HuH-7.5 (cell line): ENCODE measurements at places on chromosomes 4 and X.

GRCh38 chr4:39348371-39349315 lies 17.5 kb downstream of the RFC1 start:
- no peak for DNase-seq

- no peak for DNase-seq
Measured at GRCh38 chr4:168451744-168452390, 28.4 kb downstream of the DDX60L start.

GRCh38 chrX:154430916-154431315 lies 2.4 kb downstream of the ATP6AP1 start:
- DNase-seq, result no peak

DNA sequence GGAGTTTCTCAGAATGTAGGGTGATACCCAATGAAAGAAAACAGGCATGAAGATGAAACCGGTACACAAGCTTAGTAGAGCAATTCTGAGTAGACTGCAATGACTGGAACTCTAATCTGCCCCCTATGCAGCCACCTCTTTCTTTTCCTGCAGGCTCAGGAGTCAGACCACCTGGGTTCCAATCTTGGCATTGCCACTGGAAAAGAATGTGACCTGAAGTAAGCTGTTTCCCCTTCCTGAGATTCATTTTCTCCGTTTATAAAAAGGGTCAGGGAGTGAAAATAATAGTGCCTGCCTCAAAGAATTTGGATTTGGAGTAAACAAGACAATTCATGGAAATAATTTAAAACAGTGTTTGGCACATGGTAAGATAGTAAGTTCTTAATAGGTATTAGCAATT lies 1464.0 kb downstream of the PCDH7 start:
- DNase-seq, result no peak

- DNase-seq, result no peak
Measured at GRCh38 chr4:16045687-16046086, 38.1 kb downstream of the PROM1 start.

GRCh38 chr4:151553874-151554273 lies 144.9 kb downstream of the FHIP1A start:
- no peak for DNase-seq

GRCh38 chrX:136199365-136199764 lies 51.8 kb downstream of the MAP7D3 start:
- DNase-seq, result no peak

DNA sequence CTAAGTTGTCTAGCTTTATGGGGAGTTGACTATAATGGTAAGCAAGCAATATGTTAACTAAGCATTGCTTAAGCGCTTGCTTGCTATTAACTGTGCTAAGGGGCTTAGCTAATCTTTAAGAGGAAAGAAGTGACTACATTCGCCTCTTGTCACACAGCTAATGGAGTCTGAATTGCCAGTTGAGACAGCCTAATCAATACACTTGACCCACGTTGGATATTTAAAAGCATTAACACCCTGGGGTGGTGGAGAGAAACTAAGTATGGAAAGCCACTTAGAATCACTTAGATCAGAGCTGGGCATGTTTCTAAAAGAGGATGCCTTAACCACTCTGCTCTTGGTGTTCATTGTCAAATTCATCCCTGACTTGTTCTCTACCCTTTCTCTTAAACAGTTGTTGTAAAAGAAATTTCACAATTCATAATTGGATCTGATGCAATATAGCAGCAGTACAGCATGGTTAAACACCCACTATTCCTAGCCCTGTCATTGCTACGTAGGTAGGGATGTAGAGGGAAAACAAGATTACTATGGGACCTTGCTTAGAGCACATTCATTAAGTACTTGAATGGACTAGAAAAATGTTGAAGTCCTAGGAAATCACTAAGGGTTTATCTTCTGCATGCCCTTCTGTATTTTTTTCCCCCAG lies 3.5 kb downstream of the ZAR1 start:
- DNase-seq, result no peak

DNA sequence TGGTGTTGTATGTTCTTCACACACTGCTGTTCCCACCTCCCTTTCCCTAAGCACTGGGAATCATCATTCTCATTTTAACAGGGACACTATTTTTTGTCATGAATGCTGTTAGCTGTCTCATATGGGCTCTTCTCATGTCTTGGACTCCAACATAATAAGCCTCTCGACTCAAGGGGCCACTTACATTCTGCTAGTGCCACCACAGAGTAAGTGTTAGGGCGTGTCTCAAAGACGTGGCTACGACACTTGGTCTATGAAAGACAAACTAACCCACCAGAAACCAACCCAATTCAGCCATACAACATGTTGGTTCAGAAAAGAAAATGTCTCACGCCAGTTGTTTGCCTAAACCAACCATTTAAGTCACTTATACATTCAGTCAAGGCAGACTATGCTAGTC lies 32.2 kb downstream of the SEL1L3 start:
- no peak for DNase-seq

DNA sequence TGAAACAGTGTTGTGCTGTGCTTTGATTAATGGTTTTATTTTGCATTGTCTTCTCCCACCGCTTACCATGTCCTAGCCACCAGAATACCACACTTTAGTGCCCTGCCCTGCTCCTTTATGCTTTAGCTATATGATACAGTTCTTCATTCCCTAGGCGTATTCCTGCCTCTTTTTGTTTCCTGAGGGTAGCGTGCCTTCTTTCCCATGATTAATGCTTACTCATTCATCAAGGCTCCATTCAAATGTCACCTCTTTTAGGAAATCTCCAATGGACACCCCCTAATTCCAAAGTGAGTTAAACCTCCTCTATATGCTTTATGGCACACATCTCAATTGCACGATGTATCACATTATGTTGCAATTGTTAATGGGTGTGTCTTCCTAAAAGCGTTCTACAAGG lies 46.3 kb downstream of the SPANXD start:
- no peak for DNase-seq

GRCh38 chr4:107734120-107734519 lies 14.1 kb upstream of the PAPSS1 start:
- DNase-seq, result no peak

GRCh38 chr4:131638781-131639180 lies 1510.3 kb upstream of the PCDH10 start:
- DNase-seq, result no peak

DNA sequence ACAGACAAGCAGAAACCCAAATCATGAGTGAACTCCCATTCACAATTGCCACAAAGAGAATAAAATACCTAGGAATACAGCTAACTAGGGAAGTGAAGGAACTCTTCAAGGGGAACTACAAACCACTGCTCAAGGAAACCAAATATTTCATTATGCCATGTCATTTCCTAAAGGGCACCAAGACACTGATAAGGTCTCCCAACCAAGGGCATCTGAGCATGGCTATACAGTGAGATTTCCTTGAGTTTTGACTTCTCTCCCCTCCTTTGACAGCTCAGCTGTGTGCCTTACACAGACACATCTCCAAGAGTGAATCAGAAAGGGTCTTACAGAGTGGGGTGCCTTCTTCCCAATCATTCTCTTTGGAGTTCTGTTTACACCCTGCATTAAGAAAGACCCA lies 40.4 kb downstream of the PCDH7 start:
- DNase-seq, result no peak

DNA sequence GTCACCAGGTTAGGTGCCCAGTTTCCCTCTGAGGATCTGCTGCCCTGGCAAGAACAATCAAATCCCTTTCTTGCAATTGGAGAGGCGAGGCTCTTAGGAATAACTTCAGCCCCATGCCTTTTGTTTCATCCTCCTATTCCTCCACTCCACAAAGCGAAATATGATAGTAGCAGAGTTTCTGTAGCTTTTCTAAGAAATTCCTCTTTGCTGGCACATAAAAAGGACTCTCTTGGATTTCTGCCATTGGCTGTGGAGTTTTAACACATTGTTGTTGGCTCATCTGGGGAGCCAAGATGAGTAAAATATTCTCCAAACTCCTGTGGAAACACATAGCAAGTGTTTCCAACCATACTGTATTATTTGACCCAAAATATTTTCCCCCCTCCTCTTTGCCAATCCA lies 11.0 kb upstream of the ADGRG2 start:
- DNase-seq, result no peak

DNA sequence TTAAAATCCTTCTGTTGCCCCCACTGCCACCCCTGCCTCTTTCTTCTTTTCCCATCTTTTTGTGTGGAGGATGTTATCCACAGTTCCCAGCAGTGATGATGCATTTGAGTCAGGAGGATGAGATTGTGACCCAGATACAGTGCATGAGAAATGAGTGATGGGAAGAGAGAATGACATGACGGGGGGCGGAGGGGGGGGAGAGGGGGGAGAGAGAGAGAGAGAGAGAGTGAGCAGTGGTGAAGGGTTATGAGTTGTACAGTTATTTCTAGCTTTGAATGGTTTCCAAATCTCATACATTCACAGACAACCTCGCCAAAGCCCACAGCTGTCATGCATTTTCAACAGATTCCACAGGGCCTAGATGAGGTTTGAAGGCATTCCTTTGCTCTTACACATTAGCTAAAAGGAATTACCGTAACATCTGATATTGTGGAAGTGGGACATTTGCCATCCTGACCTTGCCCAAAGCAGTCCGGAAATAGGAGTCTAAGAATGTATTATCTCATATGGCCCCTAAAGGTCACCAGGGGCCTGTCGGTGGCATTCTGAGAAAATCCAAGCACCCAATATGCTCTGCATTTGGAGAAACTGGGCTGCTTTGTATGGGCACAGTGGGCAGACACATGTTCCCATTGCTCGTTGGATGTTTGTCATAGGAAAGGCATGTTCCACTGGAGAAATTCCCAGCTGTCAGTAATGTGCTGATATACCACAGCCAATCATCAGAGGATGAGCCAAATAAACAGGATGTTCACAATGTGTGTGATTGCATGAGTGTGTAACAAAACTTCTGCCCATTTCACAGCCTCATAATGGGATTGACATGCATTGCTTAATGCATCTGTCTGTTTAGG lies 435.8 kb downstream of the SPRY1 start:
- no peak for DNase-seq

DNA sequence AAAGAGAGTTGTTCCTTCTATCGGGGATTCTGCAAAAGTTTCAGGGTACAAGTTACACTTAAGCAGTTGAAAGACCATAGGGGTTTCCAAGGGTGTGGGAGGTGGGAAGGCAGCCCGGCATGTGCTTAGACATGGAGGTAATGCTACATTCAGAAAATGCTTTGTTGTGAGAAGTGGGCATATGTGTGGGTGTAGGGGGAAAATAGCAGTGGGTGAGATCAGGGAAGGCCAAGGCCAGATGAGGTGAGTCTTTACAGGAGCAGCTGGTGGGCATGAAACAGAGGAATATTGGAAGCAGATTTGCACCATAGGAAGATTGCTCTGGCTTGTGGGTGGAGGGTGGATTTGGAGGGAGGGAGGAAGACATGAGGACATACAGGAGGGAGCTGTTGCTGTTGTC lies 8.3 kb downstream of the CYTL1 start:
- DNase-seq, result no peak

GRCh38 chr4:36313301-36313700 lies 31.9 kb downstream of the DTHD1 start:
- DNase-seq, result no peak

- no peak for DNase-seq
Measured at GRCh38 chrX:113522814-113523213, 682.2 kb upstream of the AMOT start.

DNA sequence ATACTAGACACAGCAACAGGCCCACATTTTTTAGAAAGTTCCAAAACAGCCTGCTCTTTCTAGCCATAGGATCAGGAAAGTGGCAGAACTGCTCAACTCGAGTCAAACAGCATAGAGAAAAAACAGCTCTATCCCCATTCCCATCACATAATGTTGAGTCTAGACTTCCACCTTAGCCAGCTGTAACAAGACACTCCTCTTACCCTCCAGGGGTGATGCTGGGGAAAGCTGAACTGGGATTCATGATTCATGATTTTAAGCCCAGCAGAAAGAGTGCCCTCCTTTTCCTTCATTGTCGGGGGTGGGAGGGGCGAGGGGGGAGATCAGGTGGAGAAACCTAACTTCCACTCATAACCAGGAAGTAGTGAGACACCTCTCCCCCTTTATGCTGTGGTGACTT lies 86.1 kb downstream of the CENPC start:
- DNase-seq, result no peak

DNA sequence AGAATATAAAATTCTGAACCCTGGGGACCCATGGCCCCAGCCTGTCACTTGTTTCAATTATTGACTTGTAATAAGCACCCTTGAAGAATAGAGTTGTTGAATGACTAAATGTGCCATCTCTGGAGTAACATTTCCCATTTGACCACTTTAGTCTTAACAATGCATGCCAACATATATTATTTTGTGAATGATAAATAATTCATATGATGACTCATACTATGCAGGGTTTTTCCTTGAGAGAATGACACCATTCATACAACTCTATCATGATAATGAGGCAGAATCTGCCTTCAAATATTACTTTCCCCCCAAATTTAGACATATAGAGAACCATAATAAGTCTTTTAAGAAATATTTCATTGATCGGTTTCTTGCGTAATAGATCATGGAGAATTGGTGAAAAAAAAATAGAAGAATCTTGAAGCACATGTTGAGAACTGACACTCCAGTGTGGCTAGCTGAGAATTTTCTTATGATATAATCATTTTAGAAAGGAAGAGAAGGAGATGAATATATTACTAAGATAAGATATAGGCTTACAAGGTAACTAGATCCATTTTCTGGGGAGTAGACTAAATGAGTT lies 404.5 kb downstream of the GRXCR1 start:
- no peak for DNase-seq

DNA sequence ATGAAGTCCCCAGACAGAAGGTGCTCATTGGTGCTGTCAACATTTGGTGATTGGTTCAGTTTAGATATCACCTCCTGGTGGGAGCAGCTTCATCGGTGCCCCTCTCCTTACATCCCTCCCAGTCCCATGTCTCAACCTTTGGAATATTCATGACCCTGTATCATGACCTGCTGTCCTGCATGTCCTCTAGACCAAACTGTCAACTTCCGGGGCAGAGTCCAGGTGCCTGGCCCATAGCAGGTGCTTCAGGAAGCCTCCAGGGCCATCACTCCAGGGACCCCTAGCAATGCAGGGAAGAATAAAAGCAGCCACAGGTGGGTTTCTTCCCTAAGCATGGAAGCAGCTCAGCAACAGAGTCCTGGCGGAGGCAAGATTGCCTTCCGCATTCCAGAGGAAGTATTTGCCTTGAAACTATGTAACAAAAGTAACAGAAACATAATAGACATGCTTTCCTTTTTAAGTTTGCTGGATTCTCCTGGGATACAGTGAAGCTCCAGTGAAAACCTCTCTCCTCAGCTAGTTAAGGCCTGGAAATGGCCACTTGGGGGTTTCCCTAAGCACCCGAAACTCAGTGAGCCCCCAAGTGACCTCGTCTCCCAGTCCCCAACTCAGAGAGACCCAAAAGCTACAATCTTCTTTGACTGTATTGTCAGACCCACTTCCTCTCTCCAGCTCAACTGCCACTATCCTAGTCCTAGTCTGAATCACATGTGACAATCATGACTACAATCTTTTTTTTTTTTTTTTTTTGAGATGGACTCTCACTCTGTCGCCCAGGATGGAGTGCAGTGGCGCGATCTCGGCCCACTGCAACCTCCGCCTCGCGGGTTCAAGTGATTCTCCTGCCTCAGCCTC lies 1.3 kb upstream of the ATP6AP1 start:
- DNase-seq, result no peak

DNA sequence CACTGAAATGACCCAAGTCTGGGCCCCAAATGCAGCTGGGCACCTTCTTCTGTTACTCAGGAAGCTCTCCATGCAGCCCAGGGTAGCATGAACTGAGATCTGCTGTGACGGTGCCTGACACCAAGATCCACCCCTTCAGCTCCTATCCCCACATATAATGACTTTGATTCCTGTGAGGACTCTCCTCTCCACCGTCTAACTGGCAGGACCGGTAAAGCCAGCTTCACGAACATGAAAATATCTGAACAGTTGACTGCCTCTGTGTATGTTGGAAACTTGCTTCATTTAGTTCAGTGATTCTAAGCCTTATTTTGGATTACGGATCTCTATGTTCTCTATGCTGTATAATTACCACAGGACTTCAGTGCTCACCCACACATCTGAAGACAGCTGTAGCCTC lies 115.5 kb upstream of the TMEM150C start:
- no peak for DNase-seq
